ENCODE measurements at places on chromosomes 13 and 19.
A peak's percentile ranks its signal among the peaks of the same experiment; 100 is the strongest.

GRCh38 chr19:40091205-40092129, 724 bp upstream of the ZNF780A start:
- DNase-seq = no peak

- no peak for DNase-seq
These were observed 690.9 kb downstream of the SLITRK6 start for GRCh38 chr13:85108356-85108755.

DNA sequence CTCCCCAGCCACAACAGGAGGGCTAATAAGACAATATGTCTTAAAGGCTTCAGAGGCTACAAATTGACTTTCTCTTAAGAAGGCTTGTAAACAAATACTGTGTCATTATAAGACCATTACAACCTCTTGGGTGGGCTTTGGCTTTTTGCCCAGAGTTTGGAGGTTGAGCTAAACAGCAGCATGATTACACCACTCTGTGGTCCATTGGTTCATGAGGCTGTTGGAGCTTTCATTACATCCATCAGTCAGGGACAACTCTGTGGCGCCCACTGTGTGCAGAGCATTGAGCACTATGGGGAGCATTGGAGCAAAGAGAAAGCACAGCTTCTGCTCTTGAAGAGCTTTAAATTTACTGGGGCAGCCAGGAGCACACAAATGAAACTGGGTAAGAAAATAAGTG, 75.9 kb downstream of the TNFSF11 start:
- no peak for DNase-seq

DNA sequence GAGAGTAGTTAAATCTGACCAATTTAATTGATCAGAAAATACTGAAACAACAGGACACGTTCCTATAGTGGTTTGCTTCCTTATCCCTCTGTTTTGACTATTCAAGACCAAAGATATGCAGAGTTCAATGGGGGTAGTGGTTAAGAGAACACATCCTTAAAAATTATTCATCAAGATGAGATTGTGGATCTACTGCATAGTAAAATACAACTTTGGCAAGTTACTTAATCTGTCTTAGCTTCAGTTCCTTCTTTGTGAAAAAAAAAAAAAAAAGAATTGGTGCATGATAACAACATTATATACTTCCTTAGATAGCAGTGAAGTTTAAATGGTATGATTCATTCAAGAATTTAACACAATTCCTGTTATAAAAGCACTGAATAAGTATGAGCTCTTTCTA, 552.1 kb downstream of the DCT start:
- no peak for DNase-seq

GRCh38 chr19:30297969-30298368, 74.2 kb upstream of the ZNF536 start:
- no peak for DNase-seq

DNA sequence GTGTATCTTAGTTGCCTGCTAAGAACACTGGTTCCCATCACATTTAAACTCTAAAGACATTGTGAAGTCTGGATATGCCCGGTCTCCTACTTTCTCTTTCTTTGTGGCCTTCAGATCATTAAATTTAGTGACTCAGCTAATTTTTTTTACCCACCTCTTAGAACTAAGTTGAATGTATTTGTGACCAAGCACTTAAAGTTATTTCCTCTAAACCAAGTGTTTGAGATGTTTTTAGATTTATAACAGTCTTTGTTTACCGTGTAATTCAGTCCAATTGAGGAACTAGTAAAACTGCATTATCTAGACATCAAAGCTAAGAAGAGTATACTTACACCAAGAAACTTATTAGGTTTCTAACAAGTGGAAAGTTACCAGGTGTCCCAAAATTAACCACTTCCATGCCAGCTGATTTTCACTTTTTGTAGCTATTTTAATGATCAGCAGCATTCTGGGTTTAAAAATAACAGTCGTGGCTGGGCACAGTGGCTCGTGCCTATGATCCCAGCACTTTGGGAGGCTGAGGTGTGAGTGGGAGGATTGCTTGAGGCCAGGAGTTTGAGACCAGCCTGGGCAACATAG, 53.1 kb downstream of the ARHGAP35 start:
- DNase-seq = peak; percentile 26

Measured in NAMALWA (cell line).